ENCODE measurements at places on chromosomes 3 and 15.

- no peak for DNase-seq
Measured at GRCh38 chr3:47617086-47618010, 38.7 kb upstream of the CSPG5 start.

DNA sequence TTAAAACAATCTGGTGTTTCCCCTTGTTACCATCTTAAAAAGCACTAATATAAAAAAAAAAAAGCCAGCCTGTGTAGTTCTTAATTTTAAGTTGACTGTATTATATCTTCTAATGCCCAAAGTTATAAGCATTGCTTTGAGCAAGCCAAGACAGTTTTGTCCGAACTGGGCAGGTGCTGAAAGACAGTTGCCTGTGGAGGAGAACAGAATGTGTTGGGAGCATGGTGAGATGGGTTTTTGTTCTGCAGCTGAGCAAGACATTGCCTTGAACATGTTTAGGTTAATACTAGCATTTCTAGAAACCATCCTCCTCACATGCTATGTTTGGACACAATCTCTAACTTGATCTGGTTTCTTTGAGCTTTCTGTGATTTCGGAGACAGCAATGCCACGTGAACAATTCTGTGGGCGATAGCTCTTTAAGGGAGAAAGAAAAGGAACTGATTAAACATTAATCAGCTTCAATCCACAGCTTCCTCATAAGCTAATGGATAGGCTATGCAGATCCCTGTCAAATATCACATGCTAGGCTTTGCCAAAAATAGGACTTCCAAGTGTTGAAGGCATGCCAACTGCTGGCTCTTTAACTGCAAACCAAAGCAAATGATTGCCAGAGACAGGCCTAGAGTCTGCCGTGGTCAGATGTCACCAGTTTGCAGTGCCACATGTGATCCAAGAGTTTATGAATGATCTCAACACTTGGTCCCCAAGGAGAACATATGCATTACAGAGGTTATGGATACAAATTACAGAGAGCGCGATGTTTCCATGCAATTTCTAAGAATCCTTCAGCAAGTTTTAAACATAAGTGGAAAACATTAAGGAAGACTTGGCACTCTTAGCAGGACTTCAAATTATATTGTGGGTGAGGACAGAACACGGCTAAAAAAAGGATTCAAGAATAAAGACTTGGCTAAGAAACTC lies 428.1 kb downstream of the ROBO2 start:
- DNase-seq, result no peak

DNA sequence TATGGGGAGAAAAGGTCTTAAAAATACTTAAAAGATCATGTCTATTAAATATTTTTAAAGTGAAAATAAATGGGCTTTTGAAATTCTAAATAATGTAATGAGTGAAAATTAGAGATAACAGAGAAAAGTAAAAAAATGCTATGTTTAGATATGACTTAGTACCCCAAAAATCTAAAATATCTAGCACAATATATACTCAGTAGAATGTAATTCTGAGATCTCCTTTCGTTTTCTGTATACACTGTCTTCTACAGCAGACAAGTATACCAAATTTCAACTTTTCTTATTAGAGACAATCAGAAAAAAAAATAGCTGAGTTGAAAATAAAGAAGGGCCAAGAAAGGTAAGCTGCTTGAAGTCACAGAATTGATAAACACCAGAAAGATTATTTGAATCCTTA lies 140.8 kb downstream of the ADAM10 start:
- DNase-seq, result no peak

GRCh38 chr3:115571413-115571812 lies 51.9 kb upstream of the GAP43 start:
- DNase-seq, result no peak

- no peak for DNase-seq
Measured at GRCh38 chr3:160869825-160870224, 113.8 kb downstream of the PPM1L start.

GRCh38 chr3:124044956-124045355 lies 53.0 kb upstream of the ROPN1 start:
- no peak for DNase-seq

- no peak for DNase-seq
Measured at GRCh38 chr3:134365766-134366065, 8.5 kb downstream of the AMOTL2 start.

DNA sequence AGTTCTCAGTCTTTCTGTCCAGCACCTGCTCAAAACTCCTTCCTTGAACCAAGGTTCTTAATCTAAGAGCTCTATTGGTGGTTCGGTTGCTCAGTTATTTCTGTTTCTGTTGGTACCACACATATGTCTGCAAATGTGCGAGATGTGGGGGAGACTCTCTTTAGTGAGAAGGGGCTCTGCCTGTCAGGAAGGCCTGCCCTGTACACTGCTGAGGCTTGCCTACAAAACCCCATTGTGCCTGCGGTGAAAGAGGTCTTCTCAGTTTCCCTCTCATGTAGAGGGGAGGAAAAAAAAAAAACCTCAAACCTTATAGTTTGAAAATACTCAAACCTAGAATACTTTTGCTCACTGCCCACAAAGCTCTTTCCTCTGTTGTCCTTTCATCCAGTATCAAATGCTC lies 142.4 kb downstream of the CLSTN2 start:
- DNase-seq, result no peak

GRCh38 chr15:76158815-76159214 lies 99.0 kb downstream of the TMEM266 start:
- no peak for DNase-seq

DNA sequence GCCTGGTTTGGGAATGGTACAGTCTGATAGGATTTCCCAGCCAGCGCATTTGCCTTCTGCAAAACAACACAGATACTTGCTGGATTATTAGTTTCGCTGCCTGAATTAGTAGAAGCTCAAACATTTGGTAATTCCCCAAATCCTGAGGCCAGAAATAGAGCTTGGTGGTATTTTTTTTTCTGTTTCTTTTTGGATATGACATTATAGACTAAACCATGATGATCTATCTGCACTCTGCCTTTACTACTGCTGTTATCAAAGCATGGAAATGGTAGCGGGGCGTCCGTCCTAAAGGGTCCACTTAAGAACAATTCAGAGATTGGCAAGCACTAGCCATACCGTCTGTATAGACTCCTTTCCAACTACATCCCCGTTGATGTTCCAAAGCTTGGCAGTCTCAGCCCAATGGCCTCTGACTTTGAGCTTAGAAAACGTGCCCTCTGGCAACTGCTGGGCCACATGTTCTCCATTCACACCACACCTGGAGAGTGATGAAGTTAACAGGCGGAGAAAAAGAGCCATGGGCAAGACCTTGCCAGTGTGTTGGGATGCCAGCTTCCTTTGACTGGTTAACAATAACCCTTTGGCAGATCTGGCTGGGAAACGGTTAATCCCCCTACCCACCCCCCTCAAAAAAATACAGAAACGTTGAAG lies 241.0 kb upstream of the NR2F2 start:
- no peak for DNase-seq

Measured in A549 (cell line).